ENCODE measurements at places on chromosomes 1 and 21. TPM values are rescaled to one million over a fixed set of nuclear protein-coding genes. Genes with fewer than 3 reads are reported as not detected.

Gene ZZZ3
- 7.7 TPM for polyA plus RNA-seq

DNA sequence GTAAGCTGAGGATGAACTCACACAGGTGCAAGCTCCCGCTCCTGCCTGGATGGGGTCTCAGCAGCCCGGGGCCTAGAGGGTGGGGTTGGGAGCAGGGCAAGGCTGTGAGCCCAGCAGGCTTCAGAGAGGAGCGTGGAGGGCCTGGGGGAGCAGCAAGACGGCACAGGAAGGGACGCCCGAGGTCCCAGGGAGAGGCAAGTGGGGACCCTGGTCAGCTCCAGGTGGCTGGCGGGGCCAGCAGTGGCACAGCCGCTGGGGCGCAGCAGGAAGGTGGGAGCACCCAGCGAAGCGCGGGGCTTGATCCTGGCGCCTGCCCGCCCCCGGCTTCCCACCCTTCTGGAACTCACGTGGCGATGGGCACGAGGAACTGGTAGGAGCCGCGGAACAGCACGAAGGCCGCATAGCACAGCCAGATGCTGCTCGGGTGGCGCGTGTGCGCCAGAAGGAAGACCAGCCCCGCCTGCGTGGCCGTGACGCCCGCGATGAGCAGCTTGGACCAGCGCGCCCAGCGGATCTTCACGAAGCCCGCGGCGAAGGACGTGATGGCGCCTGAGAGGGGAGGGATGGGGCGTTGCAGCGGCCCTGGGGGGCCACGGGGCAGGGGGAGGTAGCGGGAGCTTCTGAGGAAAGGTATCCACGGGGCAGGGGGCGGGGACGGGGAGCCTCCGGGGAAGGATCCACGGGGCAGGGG, 11.7 kb downstream of the SLC19A1 start:
- DNase-seq = no peak

- DNase-seq = no peak
These were observed 502.7 kb downstream of the NUF2 start for GRCh38 chr1:163824490-163824889.

- DNase-seq = no peak
These were observed 57.4 kb downstream of the SLC66A1 start for GRCh38 chr1:19369396-19370090.

GRCh38 chr1:47725000-47725473, 272.1 kb downstream of the TRABD2B start:
- DNase-seq = peak; percentile 47

All from brain (organoid and tissue), 16 donors.